ENCODE measurements at places on chromosomes 12 and 14. TPM values are rescaled to one million over a fixed set of nuclear protein-coding genes. Genes with fewer than 3 reads are reported as not detected.

The NRIP2 gene
- total RNA-seq, result 10.6 TPM

The ETFBKMT gene
- total RNA-seq, result 7.3 TPM

The HCAR3 gene
- 0.24 TPM for total RNA-seq

The SLC38A4 gene
- total RNA-seq, result 0.24 TPM

- H3K4me3 ChIP-seq, result no peak overlapping the region
- no peaks in the 10 kb centered on the region for H3K36me3 ChIP-seq
- DNase-seq, result peak; percentile 21
- no peaks in the 10 kb centered on the region for H3K27me3 ChIP-seq
- no peak overlapping the region for H3K27ac ChIP-seq
- H3K4me1 ChIP-seq, result no peaks in the 10 kb centered on the region
These were observed 157.3 kb upstream of the NOS1 start for GRCh38 chr12:117518594-117519270.

GRCh38 chr12:99745895-99746294 lies 98.3 kb downstream of the GARIN6 start:
- no peaks in the 10 kb centered on the region for H3K36me3 ChIP-seq
- H3K4me1 ChIP-seq, result no peaks in the 10 kb centered on the region
- H3K4me3 ChIP-seq, result no peak overlapping the region
- H3K27ac ChIP-seq, result no peak overlapping the region
- no peaks in the 10 kb centered on the region for H3K27me3 ChIP-seq

DNA sequence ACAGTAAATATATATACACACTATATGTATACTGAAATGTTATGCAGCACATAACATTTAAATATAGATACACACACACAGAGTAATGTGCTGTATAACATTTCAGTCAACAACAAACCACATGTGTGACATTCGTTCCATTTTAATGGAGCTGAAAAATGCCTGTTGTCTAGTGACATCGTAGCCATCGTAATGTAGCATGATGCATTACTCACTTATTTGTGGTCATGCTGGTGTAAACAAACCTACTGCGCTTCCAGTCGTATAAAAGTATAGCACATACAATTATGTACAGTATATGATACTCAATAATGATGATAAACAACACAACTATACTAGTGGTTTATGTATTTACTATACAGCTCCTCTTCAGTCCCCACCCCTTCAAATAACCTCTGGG lies 119.0 kb upstream of the SLC38A4 start:
- no peak overlapping the region for H3K27ac ChIP-seq
- H3K36me3 ChIP-seq, result no peaks in the 10 kb centered on the region
- no peaks in the 10 kb centered on the region for H3K4me1 ChIP-seq
- DNase-seq, result no peak
- no peaks in the 10 kb centered on the region for H3K27me3 ChIP-seq
- H3K4me3 ChIP-seq, result no peak overlapping the region
